HFF-Myc (cell line): ENCODE measurements at places on chromosomes 1 and 21.

DNA sequence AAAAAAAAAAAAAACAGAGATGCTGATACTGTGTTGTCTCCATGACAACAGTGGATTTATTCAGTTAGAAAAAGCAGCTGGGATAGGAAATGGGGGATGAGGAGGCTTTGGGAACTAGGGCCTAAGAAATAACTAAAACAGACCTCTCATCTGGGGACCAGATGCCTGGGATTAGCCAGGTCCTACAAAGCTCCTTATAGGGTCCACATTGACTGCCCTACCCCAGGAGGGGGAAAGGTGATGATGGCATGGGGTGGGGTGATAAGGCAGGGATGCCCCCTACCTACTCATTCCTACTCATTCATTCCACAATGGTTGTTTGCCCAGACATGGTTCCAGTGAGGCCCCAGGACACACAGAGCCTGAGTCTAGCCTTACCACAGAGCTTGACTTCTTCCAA lies 131.2 kb downstream of the PLXNA2 start:
- DNase-seq = no peak

DNA sequence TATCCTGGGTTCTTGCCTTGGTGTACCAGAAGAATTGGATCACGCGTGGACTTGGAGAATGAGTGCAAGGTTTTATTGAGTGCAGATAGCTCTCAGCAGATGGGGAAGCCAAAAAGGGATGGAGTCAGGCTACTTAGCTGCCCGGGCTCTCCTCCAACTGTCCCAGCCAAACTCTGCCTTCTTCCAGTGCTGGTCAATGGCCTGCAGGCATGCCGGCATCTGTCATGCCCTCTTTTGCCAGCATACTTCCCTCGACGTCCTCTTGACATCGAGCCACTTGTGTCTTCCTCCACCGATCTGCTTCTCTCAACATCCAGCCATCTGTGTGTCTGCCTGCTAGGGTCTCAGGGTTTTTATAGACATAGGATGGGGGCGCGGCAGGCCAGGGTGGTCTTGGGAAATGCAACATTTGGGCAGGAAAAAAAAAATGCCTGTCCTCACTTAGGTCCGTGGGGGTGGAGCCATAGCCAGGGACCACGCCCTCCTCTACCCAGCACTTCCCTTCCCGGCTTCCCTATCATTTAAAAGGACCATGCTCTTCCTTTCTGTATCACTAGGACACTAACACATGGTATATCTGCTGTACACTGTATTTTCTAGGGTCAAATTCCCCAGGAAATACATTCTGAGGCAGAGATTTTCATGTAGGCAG lies 47.0 kb upstream of the BCAR3 start:
- no peak for DNase-seq

GRCh38 chr1:47511825-47512224 lies 74.0 kb downstream of the FOXD2 start:
- no peak for DNase-seq

- DNase-seq = no peak
Measured at GRCh38 chr1:12056331-12056841, 6.7 kb upstream of the TNFRSF8 start.

GRCh38 chr1:59415286-59415850 lies 118.5 kb downstream of the FGGY start:
- DNase-seq = no peak

GRCh38 chr1:107443027-107443426 lies 302.2 kb downstream of the NTNG1 start:
- no peak for DNase-seq

- no peak for DNase-seq
Measured at GRCh38 chr1:100184536-100184935, 6.5 kb upstream of the LRRC39 start.

GRCh38 chr1:28789816-28790215 lies 22.2 kb upstream of the OPRD1 start:
- no peak for DNase-seq

- no peak for DNase-seq
Measured at GRCh38 chr1:218642033-218642948, 297.2 kb downstream of the TGFB2 start.

GRCh38 chr1:193542690-193543089 lies 356.3 kb upstream of the B3GALT2 start:
- DNase-seq = no peak

- no peak for DNase-seq
Measured at GRCh38 chr1:39593386-39593785, 16.8 kb upstream of the PABPC4 start.

- DNase-seq = no peak
Measured at GRCh38 chr1:59752556-59753414, 62.0 kb upstream of the HOOK1 start.

DNA sequence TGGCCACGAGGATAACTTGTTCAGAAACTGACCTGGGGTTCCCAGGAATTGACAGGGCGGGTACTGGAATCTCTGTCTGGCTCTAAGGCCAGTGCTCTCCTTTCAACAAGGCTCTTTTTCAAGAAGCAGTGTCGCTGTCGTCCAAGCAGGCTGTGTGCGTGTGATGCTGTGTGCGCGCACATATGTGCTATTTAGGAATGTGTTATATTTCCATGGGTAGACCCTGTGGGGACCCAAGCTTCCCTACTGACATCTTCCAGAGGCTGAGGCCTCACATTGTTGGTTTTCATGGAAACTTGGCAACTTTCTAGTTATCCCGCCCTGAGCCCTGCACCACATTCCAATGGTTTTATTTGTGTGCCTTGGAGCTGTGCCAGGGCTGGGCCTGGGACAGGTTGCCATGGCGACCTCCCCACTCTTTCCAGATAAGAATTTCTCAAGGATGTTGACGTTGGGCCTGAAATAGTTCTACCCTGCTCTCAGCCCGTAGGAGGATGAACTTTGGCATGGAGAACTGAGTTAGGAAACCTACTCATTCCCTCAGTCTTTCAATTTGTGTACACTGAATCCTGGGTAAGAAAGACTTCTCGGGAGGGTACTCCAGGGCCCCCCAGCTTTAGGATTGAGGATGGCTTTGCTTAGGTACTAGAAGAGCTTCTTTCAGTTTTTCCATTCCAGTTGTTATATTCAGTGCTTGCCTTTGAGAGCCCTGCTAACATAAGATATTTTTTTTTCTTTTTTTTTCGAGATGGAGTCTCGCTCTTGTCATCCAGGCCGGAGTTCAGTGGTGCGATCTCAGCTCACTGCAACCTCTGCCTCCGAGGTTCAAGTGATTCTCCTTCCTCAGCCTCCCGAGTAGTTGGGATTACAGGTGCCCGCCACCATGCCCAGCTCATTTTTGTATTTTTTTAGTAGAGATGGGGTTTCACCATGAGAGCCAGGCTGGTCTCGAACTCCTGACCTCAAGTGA lies 38.8 kb upstream of the SRSF10 start:
- DNase-seq = peak; percentile 98

GRCh38 chr1:206456577-206457370 lies 13.5 kb upstream of the IKBKE start:
- DNase-seq = no peak

- DNase-seq = no peak
Measured at GRCh38 chr1:184407816-184408510, 21.1 kb downstream of the C1orf21 start.

- no peak for DNase-seq
Measured at GRCh38 chr1:61338899-61339298, 256.5 kb downstream of the NFIA start.

GRCh38 chr1:221256773-221257172 lies 377.5 kb downstream of the HLX start:
- DNase-seq = no peak

DNA sequence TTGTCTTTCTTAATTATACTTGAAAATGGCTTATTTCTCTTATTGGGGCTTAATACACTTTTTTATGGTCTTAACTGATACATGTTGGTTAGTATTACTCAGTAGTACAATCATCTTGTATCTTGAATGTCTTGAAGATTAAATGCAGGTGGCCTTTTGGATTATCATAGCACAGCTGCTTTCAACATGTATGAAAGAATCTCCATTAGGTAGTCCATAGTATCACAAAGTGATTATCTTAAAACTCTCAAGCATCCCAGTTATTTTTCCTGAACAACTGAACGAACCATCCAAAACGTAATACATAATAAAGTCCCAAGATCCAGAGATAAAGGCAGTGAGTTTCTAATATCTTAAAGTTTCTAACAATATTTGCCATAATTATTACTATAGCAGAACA lies 51.7 kb upstream of the MYOCOS start:
- no peak for DNase-seq

GRCh38 chr1:180185281-180185680 lies 30.6 kb downstream of the QSOX1 start:
- no peak for DNase-seq

DNA sequence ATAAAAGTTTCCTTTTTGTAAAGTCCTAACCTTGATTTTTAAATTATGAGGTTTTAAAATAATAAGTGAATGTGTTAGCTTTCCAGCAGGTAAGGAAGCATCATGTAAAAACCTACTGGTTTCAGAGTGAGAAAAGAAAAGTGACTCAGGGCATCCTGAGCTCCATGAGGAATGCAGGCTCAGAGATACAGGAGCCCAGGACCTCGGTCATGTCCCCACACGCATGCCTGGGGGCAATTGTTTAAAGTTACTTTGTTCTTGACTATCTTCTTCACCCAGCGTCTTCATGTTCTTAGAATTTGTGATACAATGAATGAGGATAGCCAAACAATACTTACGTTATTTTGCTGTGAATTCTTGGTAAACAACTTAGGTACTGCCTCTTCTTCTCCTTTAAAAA lies 117.4 kb upstream of the PLPPR5 start:
- no peak for DNase-seq

DNA sequence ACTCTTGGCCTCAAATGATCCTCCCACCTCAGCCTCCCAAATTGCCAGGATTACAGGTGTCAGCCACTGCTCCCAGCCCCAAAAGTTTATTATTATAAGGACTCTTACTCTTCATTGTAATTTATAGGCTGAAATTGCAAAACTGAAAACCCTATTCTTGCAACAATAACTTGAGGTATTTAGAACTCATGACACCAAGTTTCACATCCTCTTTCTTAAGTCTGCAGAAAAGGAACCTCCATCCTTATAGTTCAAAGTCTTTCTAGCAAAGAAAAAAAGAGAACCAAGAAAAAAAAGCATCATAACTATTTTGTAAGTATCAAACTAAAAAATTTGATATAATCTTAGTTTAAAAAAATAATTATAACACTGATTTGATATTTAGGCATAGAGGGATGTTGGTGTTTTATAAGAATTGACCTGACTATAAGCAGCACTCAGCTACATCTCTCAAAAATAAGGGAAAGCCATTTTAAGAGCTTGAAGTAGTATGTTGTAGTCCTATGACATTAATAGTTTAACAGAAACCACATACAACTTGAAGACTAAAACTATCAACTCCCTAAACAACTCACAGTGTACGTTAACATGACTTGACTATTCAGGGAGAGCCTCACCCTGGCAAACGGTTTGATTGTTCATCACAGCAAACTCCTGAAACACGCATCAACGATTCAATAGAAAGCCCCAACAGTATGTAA lies 122.4 kb downstream of the AKT3 start:
- DNase-seq = no peak

GRCh38 chr1:64875606-64876005 lies 90.7 kb downstream of the JAK1 start:
- no peak for DNase-seq

- DNase-seq = peak; percentile 81
Measured at GRCh38 chr1:39410915-39411436, 80.5 kb upstream of the BMP8A start.

DNA sequence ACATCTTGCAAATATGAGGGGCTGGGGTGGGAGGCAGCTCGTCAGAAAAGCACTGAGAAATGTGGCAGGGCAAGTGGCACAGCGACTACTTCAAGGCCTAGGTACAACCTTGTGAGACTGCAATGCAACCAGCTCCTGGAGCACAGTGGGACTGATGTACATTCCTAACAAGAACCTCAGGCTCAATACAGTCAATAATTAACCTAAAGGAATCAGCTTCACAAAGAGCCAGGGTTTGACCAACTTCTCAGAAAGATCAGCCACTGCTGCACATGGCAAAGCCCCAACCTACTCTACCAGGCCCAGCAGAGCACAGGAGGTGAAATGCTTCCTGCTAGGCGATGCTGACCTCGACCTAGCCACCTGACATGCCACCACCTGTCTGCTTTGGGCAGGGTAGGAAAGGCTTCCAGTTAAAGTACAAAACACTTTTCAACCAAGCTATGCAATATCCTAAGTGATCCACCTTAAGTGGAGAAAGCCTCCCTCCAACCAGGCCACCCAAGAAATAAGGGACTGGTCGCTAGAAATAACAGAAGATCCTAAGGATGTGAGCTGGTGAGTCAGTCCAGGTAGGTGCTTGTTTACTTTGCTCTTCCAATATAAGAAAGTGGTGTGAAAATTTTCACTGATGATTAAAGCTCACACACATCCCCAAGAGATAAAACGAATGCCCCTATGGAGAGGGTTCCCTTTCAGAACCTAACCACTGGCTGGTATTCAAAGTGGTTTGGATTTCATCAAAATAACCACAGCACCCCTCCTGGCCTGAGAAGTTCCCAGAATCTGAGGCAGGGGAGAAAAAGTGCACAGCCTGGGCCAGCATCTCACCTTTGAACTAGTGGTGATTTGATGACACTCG lies 2.1 kb downstream of the RIPK4 start:
- no peak for DNase-seq

- DNase-seq = no peak
Measured at GRCh38 chr21:17613242-17613676, 558 bp upstream of the BTG3 start.

- DNase-seq = peak; percentile 52
Measured at GRCh38 chr21:35861661-35862060, 198.7 kb downstream of the SETD4 start.

GRCh38 chr1:199616947-199617346 lies 410.6 kb upstream of the NR5A2 start:
- DNase-seq = no peak

GRCh38 chr1:53398576-53399365 lies 60.4 kb upstream of the DMRTB1 start:
- no peak for DNase-seq

DNA sequence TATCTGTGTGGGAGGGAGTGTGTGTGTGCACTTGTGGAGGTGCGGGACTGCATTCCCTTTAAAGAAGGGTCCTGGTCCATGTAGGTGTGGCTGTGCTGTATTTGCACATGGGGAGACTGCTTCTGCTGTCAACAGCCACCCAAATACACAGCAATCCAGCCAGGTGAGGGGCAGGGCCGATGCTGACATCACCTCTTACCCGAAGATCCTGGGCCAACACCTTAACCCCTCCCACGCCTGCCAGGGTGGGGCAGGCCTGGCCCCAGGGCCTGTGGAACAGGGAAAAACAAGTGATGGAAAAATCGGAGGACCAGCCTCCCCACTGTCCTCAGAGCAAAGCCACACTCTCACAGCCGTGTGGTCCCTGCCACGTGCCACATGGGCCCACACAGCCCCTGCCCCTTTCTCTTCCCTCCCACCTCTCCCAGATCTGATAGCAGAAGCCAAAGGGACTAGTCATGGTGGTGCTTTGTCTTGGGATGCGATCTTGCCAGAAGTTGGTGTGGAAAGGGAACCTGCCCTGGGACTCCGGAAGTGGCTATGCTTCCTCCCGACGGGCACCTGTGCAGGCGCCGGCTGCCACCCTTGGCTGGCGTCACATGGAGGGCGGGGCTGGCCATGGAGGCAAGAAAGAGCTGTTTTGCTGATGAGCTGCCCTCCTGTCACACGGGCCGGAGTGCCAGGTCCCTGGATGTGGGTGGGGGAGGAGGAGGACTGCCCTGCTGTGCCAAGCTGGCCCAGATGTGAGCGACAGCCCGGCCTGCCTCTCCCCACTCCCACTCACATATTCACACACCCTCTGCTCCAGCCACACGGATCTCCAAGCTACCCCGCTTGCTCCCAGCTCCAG lies 7.8 kb upstream of the CASZ1 start:
- DNase-seq = no peak

- no peak for DNase-seq
Measured at GRCh38 chr1:13782634-13783360, 82.8 kb downstream of the PRDM2 start.

GRCh38 chr1:212737559-212737958 lies 37.9 kb upstream of the BATF3 start:
- DNase-seq = no peak
